ENCODE measurements at places on chromosomes 11 and 22. TPM values are rescaled to one million over a fixed set of nuclear protein-coding genes. Genes with fewer than 3 reads are reported as not detected.

DNA sequence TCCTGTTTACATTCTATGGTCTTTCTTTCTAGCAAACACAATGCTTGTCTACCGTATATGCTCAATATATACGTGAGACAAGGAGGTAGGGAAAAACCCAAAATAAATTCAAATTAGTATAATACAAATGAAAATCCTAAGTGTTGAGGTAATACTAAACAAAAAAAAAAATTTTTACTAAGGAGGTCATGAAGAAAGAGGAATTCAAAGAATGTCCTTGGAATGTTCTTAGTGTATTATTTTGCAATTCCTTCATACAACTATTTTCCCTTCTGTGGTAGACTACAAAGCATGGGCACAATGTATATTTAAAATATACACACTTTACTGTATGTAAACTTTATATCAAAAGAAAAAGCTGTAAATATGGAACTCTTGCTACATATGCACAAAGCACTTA, 36.4 kb downstream of the PIK3C2A start:
- DNase-seq: peak; percentile 24

GRCh38 chr11:1837171-1838076, 1.4 kb upstream of the TNNI2 start:
- peak; percentile 92 for DNase-seq

DNA sequence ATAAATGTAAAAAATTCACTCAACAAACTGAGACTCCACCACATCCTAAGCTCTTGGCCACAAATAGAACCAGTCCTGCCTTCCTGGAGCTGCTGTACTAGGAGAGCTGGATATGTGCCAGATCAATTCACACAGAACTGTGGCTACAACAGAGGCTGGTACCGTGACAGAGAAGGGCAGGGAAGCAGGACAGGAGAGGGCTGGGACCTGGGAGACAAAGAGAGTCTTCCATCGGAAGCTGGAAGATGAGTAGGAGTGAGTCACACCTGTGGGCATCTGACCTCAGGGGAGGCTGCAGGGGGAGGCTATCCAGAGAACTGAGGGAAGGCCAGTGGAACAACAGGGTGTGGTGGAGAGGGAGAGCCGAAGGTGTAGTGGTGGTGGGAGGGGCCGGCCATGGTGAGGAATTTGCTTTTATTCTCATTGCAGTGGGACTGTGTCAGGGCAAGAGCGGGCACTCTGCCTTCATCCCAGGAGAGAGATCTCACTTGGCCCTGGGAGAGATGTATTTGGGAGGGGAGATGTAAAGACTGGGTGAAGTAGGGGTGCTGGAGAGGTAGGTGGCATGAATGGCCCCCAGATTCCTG, 1.9 kb upstream of the LTBP3 start:
- peak; percentile 48 for DNase-seq

- no peak for DNase-seq
Observed at GRCh38 chr22:48137640-48138039, 1375.2 kb downstream of the TBC1D22A start.

Gene RFPL3
- 0.48 TPM for total RNA-seq

DNA sequence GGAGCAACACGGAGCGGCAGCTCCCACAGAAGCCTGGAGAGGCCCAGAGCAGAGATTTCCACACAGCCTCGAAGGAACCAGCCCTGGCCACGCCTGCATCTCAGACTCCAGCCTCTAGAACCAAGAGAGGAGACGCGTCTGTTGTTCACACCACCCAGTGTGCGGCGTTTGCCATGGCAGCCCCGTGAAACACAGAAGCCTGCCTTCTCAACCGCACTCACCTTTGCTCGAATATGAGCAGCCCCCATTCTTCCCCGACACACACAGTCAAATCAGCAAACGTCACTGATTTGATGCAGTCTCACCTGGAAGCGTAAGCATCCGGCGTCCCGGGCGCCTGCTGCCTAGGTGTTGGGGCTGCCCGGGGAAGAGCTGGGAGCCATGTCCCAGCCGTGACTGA, 14.2 kb upstream of the TALDO1 start:
- no peak for DNase-seq

Gene NKAPD1
- total RNA-seq: 18.3 TPM

GRCh38 chr11:45264839-45265515, 21.2 kb downstream of the SYT13 start:
- no peak for DNase-seq

GRCh38 chr11:32526760-32527159, 56.9 kb upstream of the EIF3M start:
- no peak for DNase-seq

DNA sequence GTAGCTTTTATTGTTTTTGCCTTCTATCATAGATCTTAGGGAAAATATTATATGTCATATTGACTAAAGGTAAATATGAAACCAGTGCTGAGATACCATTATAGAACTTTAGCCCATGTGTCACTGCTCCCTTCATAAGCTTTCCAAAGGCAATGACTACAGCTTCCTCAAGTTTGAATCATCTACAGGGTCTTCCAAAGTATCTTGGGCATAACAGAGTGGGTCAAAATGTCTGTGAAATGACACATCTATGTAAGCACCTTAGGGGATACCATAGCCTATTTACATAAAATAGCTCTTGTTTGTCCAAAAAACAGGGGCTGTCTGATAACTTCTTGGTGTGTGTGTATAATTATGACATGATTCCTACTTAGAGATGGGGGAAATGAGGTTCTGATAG, 52.5 kb downstream of the RELT start:
- DNase-seq: no peak

- no peak for DNase-seq
Observed at GRCh38 chr11:27406498-27407354, 43.7 kb upstream of the CCDC34 start.

DNA sequence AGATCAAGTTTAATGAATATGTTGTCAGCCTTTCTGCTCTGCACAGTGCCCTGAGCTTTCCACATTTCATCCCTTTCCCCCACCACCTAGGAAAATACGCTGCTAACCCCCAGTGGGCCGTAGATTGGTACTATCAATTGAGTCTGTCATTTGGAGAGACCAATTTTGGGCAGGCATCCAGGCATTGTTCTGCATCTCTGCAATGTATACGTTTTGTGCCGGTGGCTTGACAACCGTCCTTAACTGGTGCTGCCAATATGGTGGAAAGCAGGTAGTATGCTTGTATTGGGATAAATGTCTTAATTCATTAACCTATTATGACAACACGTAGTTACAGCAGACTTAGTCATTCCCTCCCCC, 1.3 kb downstream of the ELMOD1 start:
- DNase-seq: no peak

Gene CHST1
- 3.1 TPM for total RNA-seq

Gene SYCE3
- total RNA-seq: not detected

GRCh38 chr11:87473174-87473573, 435.4 kb downstream of the TMEM135 start:
- DNase-seq: peak; percentile 85

GRCh38 chr11:118916842-118917388, 8.8 kb downstream of the BCL9L start:
- DNase-seq: peak; percentile 97

Gene KRTAP5-9
- 0.72 TPM for total RNA-seq

Gene GTSE1
- 3.4 TPM for total RNA-seq

Gene TRPC6
- total RNA-seq: 53.4 TPM

GRCh38 chr11:656426-656825, 19.4 kb downstream of the DRD4 start:
- DNase-seq: no peak

DNA sequence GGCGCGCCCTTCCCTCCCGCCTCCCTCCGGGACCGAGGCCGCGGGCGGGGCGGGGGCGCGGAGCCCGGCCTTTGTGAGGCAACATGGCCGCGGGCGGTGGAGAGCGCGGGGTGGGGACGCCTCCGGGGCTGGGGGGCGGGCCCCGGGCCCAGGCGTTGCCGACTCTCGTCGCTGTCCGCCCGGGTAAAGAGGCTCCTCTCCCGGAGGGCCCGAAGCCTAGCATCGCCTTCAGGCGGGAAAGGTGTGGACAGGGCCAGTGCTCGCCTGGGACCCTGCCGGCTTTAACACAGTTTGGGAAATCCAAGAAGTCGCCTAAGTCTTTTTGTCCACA, 369 bp downstream of the DGCR8 start:
- DNase-seq: peak; percentile 68

Gene CLCF1
- 11.1 TPM for total RNA-seq

Gene TRPM5
- total RNA-seq: not detected
